Stimulated activated CD8-positive, alpha-beta memory T cell treated with anti-CD3 and anti-CD28 coated beads, Interleukin-4, amount 100 ng/mL, for 4 hours (primary cell): ENCODE measurements at places on chromosomes 1 and 21.

DNA sequence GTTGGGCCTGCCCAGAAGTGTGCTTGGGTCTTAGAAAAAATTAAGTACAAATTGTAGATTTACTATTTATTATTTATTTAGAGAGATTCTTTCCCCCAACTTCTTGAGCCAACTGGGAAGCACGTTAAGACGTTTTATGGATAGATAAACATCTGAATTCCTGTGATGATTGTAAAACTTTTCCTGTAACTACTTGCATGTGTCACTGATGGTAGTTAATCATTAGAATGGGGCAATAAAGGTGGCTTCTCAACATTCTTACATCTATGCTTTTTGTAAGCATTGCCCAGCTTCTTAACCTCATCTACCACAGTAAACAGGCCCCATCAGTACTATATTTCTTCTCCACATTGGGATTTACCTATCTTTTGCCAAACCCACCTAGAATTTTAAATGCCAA is 559.8 kb downstream of the LMO4 start:
- DNase-seq: no peak

- DNase-seq: no peak
Measured at GRCh38 chr1:158126425-158126824, 54.3 kb upstream of the CD1D start.

DNA sequence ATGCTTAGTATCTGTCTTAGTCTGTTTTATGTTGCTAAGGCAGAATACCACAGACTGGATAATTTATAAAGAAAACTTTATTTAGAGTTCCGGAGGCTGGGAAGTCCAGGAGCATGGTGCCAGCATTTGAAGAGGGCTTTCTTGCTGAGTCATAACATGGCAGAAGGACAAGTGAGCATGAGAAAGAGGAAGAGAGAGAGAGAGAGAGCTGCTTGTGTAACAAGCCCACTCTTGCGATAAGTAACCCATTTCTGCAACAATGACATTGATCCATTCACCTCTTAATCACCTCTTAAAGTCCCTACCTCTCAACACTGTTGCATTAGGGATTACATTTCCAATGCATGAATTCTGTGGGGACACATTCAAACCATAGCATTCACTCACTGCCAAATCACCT is 11.7 kb upstream of the MYOCOS start:
- no peak for DNase-seq

- DNase-seq: no peak
Measured at GRCh38 chr1:197092491-197093023, 25.5 kb upstream of the F13B start.

- DNase-seq: no peak
Measured at GRCh38 chr1:19087737-19088594, 122.1 kb downstream of the UBR4 start.

DNA sequence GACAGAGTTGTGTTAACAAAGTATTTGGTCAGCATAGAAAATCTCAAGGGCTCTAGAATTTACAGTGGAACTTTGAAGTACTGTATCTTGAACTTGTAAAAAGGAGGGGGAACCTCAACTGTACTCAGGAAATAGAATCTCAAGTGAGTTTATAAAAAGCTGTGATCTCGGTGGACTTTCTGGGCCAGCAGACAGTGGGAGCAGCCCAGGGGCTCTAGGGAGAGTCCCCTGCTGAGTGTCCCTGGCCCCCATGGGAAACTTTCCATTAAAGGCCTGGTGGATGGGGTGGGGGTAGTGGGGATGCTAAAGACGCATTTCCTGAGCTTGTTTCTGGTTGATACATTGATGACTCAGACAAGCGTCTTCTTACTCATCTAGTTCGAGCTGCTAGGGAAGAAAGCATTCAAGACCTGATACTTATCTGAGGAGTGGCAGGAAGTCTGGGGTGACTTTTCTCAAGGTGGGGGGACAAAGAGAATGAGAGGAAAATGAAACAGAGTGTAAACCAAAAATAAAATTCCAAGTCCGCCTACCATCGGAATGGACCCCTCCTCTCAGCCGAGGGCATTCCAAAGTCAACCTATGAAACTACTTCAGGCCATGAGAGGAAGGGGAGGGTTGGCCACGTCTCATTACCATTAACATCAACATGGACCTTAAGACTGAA is 65.5 kb downstream of the NID1 start:
- DNase-seq: peak; percentile 43

DNA sequence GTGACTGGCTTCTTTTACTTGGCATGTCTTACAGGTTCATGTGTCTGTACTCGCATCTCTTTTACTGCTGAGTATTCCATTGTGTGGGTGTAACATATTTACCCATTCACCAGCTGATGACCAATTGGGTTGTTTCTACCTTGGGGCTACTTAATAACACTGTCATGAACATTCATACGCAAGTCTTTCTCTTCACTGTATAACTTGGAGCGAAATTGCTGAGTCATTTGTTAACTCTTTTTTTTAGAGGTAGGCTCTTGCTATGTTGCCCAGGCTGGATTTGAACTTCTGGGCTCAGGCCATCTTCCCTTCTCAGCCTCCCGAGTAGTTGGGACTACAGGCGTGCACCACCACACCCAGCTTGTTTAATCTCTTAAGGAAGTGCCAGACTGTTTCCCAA is 6.5 kb downstream of the PYCR2 start:
- no peak for DNase-seq

DNA sequence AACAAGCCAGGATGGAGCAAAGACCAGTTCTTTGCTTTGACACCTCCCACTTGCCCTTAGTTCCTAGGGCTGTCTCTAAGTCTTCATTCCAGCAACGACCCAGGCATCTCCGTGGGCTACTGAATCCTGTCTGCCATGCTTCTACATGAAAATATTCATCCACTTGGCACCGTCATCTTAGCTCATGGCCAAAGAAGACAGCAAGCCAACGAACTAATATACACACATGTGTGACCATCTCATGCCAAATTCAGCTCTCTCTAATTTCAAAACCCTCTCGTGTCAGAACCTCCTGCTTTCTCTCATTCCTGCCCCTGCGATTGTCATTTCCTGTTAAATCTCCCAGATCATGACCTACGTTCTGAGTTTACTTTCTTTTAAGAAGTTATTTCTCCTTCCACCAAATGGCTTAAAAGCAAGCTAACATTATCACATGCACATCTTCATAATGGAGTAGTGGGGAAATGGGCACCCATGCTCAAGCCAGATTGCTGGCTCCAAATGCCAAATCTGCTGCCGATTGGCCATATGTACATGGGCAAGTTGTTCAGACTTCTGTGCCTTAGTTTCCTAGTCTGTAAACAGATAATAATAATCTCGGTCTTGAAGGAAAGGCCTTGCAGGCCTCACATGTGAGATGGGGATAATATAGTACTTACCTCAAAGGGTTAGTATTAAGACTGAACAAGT is 373.4 kb downstream of the USH2A start:
- DNase-seq: no peak

DNA sequence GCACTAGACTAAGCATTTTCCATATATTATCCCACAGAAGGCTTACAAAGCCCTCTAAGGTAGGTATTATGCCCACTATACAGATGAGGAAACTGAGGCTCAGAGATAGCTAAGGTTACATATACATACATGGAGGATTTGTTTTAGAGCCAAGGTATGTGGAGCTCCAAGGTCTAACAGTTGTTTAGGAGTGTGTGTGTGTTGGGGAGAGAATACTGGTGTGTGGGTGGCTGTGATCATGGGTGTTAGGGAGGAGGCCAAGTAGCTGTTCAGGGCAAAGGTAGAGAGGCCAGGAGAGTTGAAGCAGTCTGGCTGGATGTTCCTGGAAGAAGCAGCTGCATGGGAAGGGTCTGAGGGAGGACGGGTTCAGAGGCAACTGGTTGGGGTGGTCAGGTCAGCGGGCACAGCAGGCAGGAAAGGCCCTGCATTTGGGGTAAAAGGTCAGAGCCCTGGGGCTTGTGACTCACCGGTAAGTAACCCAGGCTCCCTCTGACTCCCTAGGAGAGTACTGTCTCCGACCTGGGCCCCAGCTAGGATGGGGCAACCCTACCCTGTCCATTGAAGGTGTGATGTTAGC is 5.1 kb upstream of the LDLRAP1 start:
- no peak for DNase-seq

DNA sequence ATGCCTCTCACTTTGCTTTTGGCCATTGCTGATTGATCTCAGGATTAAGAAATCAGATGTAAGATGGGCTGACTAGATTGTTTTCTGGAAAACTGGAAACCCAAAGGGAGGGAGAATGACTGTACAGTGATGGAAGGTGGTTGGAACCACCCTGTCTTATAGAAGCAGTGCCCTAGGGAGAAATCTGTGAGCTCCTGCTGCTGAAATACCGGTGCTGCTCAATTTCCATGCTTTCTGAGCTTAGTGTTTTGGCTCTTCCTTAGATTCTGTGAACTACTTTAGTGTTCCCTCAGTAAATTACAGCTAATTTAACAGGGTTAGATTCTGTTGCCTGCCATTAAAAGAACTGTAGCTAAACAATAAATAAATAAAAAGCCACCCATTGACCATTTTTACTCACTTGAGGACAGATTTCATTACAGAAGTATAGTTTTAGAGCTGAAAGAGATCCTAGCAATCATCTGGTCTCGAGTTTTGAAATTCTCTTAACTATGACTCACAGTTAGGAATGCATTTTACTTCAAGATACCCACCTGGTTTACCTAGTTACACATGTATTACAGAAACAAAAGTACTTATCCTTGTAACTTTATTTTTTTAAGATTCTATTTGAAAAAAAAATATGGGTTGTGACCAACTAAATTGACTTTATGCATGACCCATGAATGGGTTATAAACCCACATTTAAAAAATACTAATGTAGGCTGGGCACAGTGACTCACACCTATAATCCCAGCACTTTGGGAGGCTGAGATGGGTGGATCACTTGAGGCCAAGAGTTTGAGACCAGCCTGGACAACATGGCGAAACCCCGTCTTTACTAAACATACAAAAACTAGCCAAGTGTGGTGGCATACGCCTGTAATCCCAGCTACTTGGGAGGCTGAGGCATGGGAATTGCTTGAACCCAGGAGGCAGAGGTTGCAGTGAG is 33.2 kb downstream of the CAMSAP2 start:
- DNase-seq: no peak

- no peak for DNase-seq
Measured at GRCh38 chr1:5367306-5367705, 624.9 kb downstream of the NPHP4 start.

GRCh38 chr1:242524571-242525359 is at the start of gene PLD5:
Gene PLD5, minus strand, starts transcription at chr1:242524697.
- no peak for DNase-seq

DNA sequence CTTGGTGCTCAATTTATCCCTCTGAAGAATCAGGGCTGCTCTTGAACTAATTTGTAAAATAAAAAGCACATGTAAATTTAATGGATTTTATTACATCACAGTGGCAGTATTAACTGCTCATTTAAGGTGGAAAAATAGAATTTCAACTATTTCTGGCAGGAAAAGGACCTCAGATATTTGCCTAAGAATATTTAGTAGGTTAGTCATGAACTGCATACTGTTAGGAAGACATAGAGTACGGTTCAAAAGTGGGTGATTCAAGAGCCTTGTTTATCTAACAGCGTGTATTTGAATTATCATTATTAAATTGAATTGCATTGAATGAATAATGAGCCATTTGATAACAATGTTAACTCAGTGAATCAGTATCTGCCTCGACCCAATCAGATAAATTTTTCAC is 248.8 kb upstream of the PBX1 start:
- no peak for DNase-seq

GRCh38 chr1:163928651-163929050 is 606.9 kb downstream of the NUF2 start:
- DNase-seq: no peak

- DNase-seq: no peak
Measured at GRCh38 chr21:41923631-41924367, 30.0 kb downstream of the C2CD2 start.

DNA sequence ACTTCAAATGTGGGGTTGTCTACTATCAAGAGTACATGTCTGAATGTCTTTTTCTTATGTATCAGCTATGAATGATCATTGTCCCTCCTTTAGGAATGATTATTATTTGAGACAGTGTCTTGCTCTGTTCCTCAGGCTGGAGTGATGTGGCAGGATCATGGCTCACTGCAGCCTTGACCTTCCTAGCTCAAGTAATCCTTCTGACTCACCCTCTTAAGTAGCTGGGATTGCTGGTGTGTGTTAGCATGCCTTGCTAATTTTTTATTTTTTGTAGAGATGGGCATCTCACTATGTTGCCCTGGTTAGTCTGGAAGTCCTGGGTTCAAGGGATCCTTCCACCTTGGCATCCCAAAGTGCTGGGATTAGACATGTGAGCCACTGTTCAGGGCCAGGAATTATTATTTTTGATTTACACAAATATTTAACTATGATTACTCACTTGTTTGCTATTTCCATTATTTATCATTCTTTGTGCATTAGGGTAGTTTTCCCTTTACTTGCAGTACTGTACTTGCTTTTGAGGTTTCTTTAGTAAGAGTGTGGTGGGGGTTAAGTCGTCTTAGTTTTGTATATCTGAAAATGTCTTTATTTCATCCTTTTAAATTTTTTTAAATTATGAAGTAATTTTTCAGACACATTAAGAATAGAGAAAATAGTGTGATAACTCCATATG is 12.8 kb downstream of the S100A7 start:
- no peak for DNase-seq

- DNase-seq: no peak
Measured at GRCh38 chr1:12527564-12527963, 90.4 kb downstream of the DHRS3 start.

DNA sequence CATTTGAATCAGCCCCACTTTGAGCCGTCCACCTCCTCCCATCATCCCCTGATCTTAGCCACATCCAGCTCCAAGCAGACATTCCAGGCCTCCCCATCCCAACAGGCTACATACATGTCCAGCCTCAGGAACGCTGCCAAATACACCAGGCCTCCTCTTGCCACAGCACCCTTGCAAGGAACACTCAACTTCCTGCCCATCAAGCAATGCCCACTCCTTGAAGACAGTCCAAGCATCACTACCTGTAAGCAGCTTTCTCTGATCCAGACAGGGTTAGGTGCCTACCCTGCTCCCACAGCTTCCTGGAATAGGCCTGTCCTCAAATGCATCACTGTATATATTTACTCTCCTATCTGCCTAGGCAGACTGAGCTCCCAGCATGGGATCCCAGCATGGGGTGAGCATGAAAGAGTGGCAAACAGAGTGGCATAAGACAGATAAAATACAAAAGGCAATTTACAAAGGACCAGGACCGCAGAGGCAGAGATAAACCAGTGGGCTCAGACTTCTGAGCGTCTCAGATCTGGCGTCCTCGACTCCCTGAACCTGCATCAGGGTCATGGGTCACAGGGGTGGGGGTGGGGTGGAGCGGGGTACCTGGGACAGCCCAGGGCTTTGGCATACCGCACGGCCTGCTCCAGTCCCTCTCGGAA is 816 bp downstream of the HYI start:
- no peak for DNase-seq

- DNase-seq: no peak
Measured at GRCh38 chr1:15557594-15557993, 27.3 kb downstream of the AGMAT start.

DNA sequence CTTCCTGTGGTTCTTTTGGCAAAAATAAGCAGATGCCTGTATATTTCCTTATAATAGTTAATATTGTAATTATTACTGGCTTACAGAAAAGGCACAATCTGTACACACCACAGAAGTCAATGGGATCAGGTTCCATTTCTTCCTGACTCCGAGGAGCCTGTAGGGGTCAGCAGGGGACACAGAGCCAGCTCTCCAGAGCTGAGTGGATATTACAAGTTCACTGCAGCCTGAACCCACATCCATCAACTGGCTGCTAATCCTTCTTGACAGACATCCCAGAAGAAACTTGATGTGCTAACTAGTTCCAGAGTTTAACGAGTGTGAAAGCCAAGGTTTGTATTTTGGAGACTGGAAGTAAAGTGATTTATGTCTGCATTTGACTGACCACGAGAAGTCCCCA is 203.8 kb downstream of the LMX1A start:
- DNase-seq: no peak
